Left lung (tissue), 14 donors: ENCODE measurements at places on chromosomes 13 and 19. TPM values are rescaled to one million over a fixed set of nuclear protein-coding genes. Genes with fewer than 3 reads are reported as not detected.
A peak's percentile ranks its signal among the peaks of the same experiment; 100 is the strongest.

SLITRK5 gene
- 0.09 TPM for total RNA-seq

CEACAM8 gene
- 2.6 TPM for total RNA-seq

AMH gene
- total RNA-seq: 1.1 TPM

DNA sequence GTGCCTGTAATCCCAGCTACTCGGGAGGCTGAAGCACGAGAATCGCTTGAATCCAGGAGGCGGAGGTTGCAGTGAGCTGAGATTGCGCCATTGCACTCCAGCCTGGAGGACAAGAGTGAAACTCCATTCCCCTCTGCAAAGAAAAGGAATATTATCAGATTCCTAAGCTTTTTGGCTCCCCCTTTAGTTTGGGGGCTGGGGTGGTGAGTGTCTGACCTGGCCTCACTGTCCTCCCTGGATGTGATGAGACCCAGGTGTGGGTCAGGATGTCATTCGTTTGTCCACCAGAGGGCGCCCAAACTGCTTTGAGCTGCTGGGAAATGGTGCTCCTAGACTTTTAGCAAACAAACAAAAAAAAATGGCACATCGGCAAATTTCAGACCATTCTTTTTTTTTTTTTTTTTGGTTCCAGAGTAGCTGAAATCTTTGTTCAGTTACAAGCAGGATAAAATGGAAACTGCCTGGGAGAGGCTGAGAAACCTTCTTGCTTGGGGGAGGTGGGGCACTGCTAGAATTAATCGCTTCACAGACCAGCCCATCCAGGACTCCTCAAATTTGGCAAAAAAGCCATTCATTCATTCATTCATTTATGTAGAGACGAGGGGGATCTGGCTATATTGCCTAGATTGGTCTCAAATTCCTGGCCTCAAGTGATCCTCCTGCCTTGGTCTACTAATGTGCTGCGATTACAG is 29.4 kb downstream of the SPC24 start:
- DNase-seq: peak; percentile 74

GRCh38 chr19:5083547-5083965 is 114.6 kb downstream of the KDM4B start:
- no peak for DNase-seq

- DNase-seq: no peak
These were observed 428.5 kb downstream of the IRS2 start for GRCh38 chr13:109357751-109358471.

- no peak for DNase-seq
These were observed 2.1 kb upstream of the GRWD1 start for GRCh38 chr19:48443731-48444128.

- DNase-seq: peak; percentile 77
These were observed 2.3 kb upstream of the C1QTNF9B start for GRCh38 chr13:23899555-23899954.

DNA sequence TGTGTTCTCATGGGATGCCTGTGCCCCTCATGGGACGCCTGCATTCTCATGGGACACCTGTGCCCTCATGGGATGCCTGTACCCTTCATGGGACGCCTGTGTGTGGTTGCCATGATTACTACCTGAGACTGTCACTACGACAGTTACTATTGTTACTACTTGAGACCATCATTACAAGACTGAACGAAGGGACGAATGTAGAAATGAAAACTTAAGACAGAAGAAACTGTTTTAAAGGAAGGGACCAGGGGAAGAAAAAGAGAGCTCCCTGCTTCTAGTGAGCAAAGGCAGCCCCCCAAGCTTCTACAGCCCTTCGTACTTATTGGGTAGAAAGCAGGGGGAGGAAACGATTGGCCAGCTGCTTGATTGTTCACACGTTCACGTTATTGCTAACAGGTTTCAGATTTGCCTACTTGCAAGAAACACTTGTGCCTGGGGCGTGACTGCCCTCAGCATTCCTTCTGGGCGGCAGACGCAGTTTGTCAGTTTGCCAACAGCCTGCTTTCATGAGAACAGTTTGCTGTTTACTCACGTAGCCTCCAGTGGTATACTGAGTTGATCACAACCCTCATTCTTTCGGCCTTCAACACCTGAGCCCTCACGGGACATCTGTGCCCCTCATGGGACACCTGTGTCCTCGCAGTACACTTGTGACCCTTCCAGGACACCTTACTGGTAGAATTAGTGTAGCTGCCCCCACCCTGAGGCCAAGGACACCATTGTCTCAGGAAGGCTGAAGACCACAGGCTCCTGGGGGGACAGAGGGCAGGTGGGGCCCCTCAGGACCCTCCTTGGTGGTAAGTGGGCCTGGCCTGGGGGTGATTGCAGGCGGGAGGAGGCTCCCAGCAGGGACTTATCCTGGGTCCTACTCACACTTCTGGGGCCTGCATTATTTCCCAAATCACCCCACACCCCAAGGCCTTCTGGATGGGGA is 2.5 kb upstream of the S1PR4 start:
- DNase-seq: peak; percentile 91

DNA sequence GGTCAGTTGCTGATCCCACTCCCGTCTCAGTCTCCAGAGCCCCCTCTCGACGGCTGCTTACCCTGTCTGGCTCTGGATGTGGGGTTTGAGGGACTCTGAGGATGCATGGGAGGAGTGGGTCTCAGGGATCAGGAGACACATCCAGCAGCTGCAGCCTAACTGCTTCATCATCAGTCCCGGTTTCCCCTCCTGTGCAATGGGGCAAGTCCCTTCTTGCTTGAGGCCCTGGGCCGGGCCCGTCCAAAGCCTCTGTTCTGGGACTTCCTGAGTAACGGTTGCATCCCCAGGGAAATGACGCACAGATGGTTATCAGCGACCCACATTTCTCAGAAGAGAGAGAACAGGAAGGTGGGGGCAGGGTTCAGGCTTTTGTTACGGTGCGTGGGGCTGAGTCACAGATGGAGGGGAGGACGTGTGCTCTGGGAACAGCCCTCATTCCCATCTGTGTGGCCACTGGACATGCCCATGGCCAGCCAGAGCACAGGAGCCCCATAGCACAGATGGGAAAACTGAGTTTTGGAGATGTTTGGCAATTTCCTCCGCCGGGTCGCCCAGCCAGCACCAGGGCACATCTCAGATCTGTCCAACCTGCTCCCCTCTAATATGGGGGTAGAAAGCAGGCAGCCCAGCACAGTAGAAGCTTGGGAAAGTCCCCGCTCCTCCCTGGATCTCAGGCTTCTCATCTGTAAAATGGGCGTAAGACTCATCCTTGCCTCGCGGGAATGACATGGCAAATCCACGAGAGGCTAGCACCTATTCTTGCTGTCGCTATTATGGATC is 19.3 kb downstream of the GNA15 start:
- DNase-seq: peak; percentile 88

GRCh38 chr13:50094615-50095293 is 79.5 kb downstream of the KCNRG start:
- DNase-seq: no peak

DNA sequence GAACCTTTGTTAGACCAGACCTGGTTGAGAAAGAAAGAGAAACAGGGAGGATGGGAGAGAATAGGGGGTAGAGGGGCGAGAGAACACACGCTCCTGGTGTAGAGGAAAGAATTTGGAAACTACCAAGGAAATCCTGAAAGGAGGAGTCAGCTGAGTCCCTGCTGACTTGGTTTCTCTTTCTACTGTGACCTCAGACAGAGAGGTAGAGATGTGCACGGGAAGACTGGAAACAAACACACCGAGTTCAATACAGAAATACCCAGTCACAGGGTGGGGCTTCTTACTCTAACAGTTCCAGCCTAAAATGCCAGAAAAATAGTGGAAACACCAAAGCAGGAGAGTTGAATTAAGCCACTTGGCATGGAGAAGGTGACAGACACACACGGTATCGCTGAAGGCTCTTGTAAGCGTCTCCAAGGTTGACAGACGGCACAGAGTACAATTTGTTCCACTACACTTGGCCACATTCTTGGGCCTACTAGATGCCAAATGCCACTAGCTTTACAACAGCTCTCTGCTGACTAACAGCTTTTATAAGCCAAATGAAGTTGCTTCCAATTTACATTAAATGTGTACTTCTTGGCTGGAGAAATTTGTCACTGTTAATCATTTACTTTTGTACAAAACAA is 28.1 kb downstream of the LATS2 start:
- peak; percentile 52 for DNase-seq
